RPMI7951 (cell line): ENCODE measurements at places on chromosomes 2 and 18. TPM values are rescaled to one million over a fixed set of nuclear protein-coding genes. Genes with fewer than 3 reads are reported as not detected.

GRCh38 chr2:26500406-26500805 lies 22.5 kb upstream of the OTOF start:
- DNase-seq: no peak

DNA sequence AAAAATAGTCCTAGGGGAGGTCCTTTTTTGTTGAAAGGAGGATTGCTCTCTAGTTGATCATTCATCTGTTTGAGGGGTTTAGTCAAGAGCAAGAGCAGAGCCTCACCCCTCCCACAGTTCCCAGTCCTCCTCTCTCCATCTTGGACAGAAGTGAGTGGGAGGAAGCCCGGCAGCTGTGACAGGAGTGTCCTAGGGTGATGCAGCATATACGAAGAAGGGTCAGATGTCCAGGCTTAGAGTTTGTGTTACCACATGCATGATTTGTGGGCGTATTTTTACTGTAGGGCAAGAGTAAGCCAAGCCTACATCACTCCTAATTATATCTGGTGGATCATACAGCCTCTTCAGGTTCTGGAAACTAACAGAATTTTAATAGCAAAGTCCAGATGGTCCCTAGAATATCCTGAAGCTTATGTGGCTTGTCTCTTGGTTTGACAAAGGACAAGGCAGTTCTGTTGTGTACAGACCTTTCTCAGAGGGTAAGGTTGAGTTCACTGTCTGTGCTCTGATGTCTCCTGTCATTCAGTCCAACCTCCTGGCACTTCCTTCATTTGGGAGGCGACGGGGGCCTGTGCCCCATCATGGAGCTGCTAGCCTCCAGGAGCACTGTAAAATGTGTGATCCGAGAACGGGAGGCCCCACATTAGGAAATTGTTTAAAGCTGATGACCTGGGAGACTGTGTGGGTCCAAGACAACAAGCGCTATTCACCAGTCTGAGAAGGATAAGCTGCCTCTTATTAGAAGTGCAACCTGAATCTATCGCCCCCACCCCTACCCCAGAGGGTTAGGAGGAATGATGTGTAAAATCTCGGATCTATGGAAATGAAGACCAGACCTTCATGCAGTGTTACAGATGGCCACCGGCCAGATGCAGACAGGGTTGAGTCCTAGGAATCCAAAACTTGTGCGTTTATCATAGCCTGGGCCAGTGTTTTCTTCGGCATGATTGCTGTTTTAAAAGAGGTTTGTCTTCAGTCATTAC lies 6.9 kb downstream of the CEP68 start:
- DNase-seq: no peak

Gene AKAIN1
- total RNA-seq: not detected in 2 replicates

Gene ACVR2A
- total RNA-seq: 6.8 and 7.6 TPM in 2 replicates

GRCh38 chr2:212549463-212549862 lies 10.9 kb upstream of the ERBB4 start:
- DNase-seq: no peak

Gene IL36G
- 0.24 and 0.59 TPM in 2 replicates for total RNA-seq

- DNase-seq: no peak
Measured at GRCh38 chr2:64825831-64826491, 163.2 kb upstream of the SLC1A4 start.

DNA sequence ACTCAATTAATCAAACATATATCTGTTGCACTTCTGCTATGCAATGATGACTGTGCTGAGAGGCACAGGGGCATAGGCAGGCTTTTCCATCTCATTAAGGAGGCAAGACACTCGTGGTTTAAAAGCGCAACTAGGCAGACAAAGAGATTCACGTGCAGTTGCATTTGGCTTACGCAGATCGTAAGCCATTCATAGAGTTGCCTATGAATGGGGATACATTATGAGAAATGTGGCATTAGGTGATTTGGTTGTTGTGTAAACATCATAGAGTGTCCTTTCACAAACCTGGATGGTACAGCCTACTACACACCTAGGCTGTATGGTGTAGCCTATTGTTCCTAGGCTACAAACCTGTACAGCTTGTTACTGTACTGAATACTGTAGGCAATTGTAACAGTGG lies 284.7 kb downstream of the DCC start:
- DNase-seq: no peak
